ENCODE measurements at places on chromosomes 5 and 9.

DNA sequence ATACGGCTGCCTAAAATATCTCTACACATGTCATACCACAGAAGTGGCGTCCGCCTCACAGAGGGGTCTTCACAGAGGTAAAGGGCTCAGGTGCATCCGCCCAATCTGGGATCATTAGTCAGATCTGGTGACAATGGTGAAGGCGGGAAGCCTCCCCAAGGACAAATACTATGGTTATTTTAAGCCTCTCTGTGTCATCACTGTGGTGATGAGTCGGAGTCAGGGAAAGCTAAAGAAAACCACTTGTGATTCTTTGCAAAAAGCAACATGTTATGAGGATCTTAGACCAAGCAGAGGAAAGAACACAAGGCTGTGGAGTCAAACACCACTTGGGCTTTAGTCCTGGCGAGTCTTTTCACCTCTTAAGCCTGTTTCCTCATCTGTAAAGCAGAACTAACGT is 190.4 kb downstream of the DRD1 start:
- peak; percentile 52 for DNase-seq

DNA sequence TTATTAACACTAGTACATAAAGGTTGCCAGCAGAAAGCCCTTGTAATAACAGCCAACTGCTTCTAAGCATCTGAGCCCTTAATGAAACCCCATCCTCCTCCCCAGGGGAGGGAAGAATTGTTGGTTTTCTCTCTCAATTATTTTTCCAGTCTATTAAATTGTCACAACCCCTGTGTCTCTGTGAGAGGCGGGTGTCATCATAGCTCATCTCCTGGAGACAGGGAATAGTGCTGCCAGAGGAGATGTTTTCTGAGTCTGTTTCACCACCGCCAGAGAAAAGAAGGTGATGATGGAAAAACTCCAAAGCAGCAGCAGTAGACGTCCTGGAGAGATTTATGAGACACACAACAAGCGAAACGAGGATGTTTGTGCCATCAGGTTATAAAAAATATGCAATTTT is 271.1 kb upstream of the NMUR2 start:
- DNase-seq: no peak

DNA sequence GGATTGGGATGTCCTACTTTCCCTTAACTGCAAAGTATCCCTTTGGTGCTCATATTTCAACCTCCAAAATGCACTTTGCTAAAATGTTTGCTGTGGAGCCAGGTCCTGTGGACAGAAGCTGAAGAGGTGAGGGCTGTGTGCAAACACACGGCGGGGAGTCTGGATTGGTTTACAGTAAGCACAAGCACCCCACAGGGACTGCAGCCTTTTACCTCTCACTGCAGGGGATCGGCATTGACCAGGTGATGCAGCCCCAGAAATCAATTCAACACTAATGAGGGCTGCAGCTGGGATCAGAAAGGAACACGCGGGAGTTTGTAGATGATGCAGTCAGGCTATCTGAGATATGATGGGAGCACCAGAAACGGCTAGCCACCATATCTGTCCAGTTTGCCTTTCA is 450.9 kb downstream of the CCDC171 start:
- DNase-seq: no peak

- DNase-seq: peak; percentile 83
Measured at GRCh38 chr5:167453246-167454030, 838.0 kb upstream of the WWC1 start.

DNA sequence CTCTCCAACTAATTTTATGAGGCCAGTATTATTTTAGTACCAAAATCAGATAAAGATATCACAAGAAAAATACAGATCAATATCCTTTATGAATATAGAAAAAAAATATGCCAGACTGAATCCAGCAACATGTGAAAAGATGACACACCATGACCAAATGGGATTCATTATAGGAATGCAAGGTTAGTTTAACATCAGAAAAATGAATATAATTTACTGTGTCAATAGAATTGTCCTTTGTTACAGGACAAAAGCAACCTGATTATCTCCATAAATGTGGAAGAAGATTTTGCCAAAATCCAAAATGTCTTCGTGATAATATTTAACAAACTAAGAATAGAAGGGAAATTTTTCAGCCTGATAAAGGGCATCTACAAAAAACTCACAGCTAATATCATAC is 66.4 kb upstream of the DAB2 start:
- DNase-seq: no peak

DNA sequence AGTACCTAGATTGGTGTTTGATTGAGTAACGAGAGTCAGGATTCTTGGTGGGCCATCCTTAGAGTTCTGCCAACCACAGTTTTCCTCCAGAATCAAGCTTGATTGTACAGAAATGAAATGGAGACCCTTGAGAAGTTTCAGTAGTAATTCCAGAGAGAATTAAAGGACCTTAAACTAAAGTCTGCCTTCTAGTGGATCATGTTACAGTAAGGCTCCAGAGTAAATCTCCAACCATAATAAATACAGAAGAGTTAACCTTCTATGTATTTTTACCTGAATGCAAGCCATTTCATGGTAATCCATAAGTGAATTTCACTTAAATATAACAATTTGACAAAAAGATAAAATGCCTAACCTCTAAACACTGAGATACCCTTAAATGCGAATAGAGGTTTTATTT is 53.0 kb upstream of the CNTLN start:
- DNase-seq: no peak

- DNase-seq: no peak
Measured at GRCh38 chr5:50320131-50320749, 120.8 kb downstream of the EMB start.

GRCh38 chr5:126208691-126209090 is 214.5 kb upstream of the GRAMD2B start:
- DNase-seq: no peak

DNA sequence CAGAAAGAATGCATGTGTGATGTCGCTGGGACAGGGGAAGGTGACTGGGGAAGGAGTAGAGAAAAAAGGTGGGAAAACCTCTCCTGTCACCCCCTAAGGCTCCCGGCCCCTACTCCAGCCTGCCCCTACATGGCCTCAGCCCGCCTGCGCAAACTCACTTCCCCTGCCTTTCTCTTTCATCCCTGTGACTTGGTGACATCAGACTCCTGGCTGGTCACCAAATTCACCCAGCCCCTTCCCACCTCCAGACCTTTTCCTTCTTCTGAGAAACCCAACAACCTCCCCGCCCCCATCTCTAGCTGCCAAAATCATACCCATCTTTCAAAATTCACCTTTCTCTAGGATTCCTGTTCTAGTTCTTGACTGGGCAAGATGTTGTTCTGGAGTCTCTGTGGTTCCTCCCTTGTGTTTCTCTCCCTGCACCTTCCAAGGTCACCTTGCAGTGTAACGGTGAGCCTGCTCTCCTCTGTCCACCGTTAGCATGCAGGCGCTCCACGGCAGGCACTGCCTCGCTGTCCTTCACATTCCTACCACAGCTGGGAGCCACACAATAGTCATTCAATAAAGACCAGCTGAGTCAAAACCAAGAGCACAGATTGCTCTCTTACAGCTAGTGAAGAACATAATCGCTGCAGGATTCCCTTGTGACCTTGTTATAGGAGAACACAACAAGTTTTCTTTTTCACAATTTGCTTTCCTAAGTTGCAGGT is 134.5 kb downstream of the FANCC start:
- DNase-seq: peak; percentile 20

DNA sequence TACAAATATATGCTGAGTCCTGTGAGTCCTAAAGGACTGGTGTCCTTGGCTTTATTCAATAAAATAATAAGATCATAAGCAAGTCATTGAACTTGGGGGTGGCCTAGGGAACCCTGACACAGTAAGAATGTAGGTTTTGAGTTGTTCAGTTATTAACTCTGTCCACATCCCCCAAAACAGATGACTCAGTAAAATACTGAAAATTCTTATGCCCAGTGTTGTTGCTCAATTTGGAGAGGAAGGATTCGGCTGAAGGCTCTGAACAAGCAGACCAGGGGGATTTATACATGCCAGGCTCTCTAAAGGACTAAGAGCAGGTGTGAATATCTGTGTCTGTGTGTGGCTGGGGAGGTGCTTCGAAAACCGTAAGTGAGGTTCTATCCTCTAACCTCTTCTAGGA is 173.7 kb downstream of the RMI1 start:
- DNase-seq: peak; percentile 64

- no peak for DNase-seq
Measured at GRCh38 chr5:39274398-39275085, 55.2 kb upstream of the FYB1 start.

GRCh38 chr5:79619854-79620253 is 7.6 kb downstream of the TENT2 start:
- no peak for DNase-seq

- DNase-seq: no peak
Measured at GRCh38 chr5:104947076-104947475, 1384.5 kb upstream of the NUDT12 start.

DNA sequence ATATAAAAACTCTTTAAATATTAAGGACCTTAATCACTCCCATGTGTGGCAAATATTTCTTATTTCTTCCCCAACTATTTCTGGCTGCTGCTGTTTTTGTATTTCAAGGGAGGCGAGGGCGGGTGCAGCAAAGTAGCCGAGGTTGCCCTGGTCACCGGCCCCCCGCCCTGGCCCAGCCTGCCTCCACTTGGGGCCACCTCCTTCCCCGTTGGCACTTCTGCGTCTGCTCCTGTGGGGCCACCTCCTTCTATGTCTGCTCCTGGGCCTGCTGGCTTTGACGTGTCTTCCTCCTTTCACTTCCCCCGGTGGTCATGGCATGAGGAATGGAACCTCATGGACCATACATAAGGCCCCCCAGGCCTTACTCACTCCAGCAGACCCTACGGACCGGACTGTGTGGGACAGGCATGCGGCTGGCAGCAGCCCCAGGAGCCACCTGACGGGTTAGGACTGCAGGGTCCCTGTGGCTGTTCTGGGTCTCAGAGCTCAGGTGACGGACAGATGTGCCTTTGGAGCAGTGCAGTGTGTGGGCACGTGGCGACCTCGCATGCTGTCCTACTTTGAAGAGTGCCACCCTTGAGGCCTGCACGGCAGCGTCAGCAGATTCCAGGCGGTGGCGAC is 5.8 kb upstream of the ENTPD8 start:
- DNase-seq: peak; percentile 25

DNA sequence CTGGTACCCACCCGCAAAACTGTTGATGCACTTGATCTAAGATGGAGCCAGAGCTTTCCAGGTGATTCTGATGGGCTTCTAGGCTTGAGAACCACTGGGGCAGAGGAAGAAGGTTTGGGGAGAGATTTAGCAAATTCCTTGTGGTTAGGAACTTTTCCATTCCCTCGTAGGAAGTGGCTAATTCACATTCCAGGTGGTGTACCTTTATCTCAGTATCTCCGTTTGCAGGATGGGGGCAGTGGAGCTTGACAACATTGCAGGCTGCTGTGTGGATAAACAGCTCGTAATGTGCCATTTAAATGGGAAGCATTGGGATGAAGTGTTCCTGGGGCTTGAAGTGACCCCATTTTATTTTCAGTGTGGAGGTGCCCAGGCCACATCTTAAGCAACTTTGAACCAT is 172.9 kb upstream of the IL12B start:
- no peak for DNase-seq

DNA sequence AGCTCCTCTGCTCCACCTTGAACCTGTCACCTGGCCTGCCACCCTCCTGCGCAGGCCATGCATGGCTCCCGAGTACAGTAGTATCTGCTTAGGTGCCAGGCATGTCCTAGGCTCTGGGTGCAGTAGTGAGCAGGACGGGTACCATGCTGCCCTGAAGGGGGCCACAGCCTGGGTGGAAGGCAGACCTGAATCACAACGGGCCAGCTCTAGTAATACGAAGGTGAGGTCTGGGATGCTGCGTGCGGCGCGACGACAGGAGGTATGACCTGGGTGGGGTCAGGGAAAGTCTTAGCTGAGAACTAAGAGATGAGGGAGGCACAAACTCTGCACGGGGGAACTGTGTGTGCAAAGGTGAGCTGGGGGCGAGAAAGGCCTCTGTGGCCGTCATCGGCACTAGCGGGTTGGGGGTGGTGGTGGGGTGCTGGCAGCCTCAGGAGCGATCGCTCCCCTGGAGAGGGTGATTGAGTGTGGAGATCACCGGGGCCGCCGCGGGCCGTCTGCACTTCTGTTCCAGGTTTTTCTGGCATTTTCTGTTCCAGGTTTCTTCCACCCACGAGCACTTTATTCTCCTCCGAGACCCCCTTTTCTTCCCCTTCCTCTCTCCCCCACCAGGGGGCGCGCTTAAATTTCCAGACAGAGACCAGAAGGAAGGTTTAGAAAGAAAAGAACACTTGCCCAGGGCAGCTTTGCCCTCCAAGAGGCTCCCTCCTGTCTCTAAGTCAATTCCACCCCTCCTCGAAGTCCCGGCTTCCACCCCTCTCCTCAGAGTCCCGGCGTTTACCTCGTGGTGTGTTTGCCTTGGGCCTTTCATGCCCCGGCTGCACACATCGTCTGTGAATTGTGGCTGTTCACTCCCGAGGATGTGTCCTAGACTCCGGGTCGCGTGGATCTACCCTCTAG is 15.1 kb downstream of the PDLIM4 start:
- DNase-seq: peak; percentile 58

GRCh38 chr5:132283423-132284043 is 10.7 kb upstream of the SLC22A4 start:
- peak; percentile 58 for DNase-seq

GRCh38 chr9:114003758-114004157 is 74.3 kb downstream of the AMBP start:
- DNase-seq: no peak

- no peak for DNase-seq
Measured at GRCh38 chr9:101440714-101441230, 5.2 kb upstream of the ALDOB start.

GRCh38 chr5:13601112-13601511 is 343.4 kb downstream of the DNAH5 start:
- DNase-seq: peak; percentile 56

DNA sequence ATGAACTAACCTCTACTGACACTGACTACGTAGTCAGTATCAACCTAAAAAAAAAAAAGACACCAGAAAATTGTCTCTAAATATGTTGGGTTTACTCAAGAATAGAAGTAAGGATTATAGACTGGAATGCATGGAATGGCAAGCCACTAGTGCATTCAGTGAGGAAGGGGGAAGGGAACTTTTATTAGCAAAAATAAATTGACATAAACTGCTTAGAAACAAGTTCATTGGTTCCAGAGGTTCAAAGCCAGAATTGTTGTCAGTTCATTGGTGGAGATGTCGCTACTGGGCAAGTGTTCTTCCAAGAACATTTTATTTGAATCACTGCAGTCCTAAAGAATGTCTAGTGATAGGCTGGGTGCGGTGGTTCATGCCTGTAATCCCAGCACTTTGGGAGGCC is 26.1 kb upstream of the AOPEP start:
- peak; percentile 43 for DNase-seq

DNA sequence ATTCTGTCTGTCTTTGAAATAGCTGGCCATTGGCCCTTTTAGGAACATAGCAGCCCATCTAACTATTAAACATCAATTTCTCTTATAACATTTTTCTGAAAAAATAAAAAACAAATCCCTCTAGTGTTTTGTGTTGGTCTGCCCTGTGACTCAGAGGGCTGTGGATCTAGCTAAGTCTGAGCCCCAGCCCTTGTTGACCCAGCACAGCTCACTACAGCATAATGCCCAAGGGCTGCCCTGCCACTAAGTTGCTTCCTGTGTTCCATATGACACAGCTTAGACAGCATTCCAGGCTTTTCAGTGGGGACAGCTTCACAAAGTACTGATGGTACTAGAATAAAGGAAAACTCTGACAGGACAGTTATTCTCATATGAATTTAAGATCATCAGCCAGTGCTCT is 136.0 kb downstream of the SCAMP1 start:
- DNase-seq: no peak
